H9 (cell line): ENCODE measurements at places on chromosomes 2 and 18. TPM values are rescaled to one million over a fixed set of nuclear protein-coding genes. Genes with fewer than 3 reads are reported as not detected.
A peak's percentile ranks its signal among the peaks of the same experiment; 100 is the strongest.

- DNase-seq = no peak
Observed at GRCh38 chr2:169009865-169010579, 21.1 kb downstream of the ABCB11 start.

DNA sequence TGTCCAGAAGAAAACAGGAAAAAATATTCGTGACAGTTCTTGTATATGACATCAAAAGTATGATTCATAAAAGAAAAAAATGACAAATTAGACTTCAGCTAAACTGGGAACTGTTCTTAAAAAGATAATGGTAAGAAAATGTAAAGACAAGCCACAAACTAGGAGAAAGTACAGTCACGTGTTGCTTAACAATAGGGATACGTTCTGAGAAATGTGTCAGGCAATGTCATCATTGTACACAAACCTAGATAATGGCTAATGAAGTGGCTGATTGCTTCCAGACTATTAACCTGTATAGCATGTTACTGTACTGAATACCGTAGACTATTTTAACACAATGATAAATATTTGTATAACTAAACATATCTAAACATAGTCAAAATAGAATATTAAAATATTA, 35.9 kb upstream of the CTIF start:
- no peak for DNase-seq

Gene SERPINB13
- not detected in 2 replicates for total RNA-seq

DNA sequence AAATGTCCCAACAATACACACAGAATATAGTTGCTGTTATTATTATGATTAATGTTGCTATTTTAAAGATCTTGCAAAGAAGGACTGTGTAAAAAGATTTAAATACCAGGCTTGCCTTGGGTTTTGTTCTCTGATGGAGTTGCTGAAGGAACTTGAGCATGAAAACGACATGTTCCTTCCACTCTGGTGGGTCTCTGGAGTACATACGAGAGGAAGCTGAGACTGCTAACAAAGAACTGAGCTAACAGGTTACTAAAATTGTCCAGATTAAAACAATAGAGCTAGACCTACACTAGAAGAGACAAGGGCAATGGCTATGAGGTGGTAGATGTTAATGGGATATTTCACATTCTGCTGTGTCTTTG, 612.2 kb downstream of the TSN start:
- no peak for DNase-seq

- peak; percentile 14 for DNase-seq
Observed at GRCh38 chr2:235968155-235968554, 200.0 kb downstream of the GBX2 start.

Gene IL1RN
- not detected in 2 replicates for total RNA-seq

GRCh38 chr2:193409951-193410350, 1215.2 kb upstream of the TMEFF2 start:
- DNase-seq = no peak

Gene TMEFF2
- 0.39 and 1.1 TPM in 2 replicates for total RNA-seq

DNA sequence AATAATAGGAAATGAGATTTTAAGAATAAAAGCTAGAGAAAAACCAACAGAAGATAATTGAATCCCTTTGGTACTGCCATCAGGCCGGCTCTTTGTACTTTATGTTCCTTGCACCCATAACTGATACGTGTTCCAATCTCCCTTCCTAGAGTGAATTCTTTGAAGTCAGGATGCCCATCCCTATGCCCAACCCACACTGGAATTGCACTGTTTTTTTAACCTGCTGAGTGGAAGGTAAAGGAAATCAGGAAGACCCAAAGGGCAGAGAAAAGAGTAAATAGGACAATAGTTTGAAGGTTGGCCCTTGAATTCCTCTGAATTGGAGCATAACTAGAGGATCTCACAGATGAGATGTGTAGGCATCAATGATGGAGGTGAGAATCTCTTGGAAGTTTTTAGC, 4.4 kb upstream of the ATG16L1 start:
- no peak for DNase-seq

DNA sequence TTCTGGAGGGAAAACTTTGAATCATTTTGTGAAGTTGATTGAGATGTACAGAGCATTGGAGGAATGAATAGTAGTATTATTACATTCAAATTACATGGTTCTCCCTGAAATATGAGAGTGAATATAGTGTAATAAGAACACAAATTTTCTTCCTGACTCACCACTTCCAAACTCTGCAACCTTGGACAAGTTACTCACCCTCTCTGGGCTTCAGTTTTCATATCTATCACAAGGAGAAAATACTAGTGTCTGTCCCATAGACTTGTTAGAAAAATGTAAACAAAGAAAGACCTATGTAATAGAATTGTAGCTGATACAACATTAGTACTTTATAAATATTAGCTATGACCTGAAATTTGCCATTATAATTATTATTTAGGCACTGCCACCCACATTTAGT, 150.8 kb downstream of the LRRTM1 start:
- DNase-seq = no peak

- no peak for DNase-seq
Observed at GRCh38 chr2:229445501-229446211, 174.6 kb upstream of the PID1 start.

DNA sequence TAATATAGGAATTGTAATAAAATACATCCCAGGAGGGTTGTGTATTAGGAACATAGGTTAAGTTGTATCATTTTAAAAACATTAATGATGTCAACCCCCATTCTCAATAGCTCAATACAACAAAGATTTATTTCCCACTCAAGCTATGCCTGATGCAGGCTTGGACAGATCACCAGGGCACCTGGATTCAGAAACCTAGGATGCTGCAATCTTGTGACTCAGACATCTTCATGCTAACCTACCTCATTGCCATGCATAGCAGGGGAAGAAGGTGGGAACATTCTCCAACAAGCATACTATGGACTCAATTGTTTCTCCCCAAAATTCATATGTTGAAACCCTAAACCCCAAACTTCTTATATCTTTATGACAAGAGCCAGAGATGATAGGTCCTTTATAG, 244.2 kb downstream of the CD226 start:
- no peak for DNase-seq

DNA sequence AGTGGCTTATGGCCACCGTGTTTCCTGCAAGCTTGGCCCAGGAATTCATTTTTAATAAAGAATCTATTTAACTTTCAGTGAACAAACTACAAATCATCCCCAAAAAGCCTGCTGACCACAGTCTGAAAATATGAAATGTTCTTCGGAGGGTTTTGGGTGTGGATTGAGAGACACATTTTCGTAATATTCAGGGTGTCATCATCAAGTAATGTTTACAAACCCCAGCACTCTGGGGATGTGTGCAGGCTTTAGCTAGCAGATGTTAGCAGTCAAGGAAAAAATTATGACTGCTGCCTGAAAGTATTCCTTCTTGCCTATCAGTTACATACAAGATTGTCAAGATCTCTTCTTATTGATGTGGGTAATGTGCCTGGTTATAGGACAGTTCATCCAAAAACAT, 143.9 kb upstream of the FN1 start:
- no peak for DNase-seq

Gene DTNA
- total RNA-seq = 25.5 and 27.8 TPM in 2 replicates
